Activated CD8-positive, alpha-beta T cell treated with anti-CD3 and anti-CD28 coated beads for 36 hours (primary cell): ENCODE measurements at places on chromosomes 3 and 15. TPM values are rescaled to one million over a fixed set of nuclear protein-coding genes. Genes with fewer than 3 reads are reported as not detected.

Gene HYKK
- 1.6 TPM for total RNA-seq

Gene CISH
- 308 TPM for total RNA-seq

Gene TEX55
- total RNA-seq = not detected

- no peaks in the 10 kb centered on the region for H3K36me3 ChIP-seq
- H3K4me3 ChIP-seq = no peak overlapping the region
- no peaks in the 10 kb centered on the region for H3K27me3 ChIP-seq
- no peak for DNase-seq
- H3K27ac ChIP-seq = no peak overlapping the region
Measured at GRCh38 chr15:32677238-32677750, 35.8 kb downstream of the SCG5 start.

DNA sequence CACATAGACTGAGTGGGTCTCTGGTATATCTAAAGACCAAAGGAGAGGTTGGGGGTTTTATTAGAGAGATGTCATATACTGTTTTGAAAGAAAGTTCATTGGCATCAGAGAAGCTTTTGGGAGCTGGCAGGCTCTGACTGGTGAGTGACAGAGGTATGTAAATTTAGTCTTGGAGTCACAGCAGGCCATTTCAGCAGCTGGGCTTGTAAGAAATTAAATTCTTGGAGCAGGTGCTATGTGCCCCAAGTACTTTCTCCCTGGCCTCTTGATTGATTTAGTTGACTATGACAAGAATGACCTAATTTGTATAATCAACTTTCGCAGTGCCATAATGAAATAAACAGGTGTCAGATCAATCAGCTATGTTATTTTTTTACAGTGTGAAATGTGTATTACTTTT is 47.8 kb upstream of the CDAN1 start:
- DNase-seq = no peak
- no peaks in the 10 kb centered on the region for H3K27me3 ChIP-seq
- H3K4me1 ChIP-seq = no peaks in the 10 kb centered on the region
- H3K4me3 ChIP-seq = no peak overlapping the region
- H3K36me3 ChIP-seq = peaks cover 1% of the 10 kb centered on the region

- peak; percentile 53 for DNase-seq
- no peak overlapping the region for H3K27ac ChIP-seq
- H3K4me1 ChIP-seq = peaks cover 18% of the 10 kb centered on the region
- H3K27me3 ChIP-seq = no peaks in the 10 kb centered on the region
- H3K36me3 ChIP-seq = no peaks in the 10 kb centered on the region
Measured at GRCh38 chr3:18830087-18830486, 318.2 kb upstream of the KCNH8 start.

DNA sequence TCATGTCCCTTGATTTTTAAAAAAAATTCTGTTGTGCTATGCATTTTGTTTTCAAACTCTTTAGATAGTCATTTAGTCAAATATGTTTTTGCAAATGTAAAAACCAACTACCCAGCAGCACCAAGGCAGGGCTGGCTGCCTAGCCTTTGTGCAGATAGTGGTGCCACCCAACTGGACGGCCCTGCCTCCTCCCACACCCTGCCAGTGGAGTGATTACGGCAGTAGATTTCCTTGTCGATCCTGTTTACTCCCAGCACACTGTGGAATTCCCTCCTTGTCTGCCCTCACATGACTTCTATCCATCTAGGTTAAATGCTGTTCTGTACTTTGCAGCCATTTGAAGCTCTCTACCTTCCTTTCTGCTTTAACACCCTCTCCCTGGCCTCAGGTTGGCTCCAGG is 79.4 kb upstream of the PLXNA1 start:
- H3K36me3 ChIP-seq = peaks cover 3% of the 10 kb centered on the region
- no peak for DNase-seq
- no peak overlapping the region for H3K4me3 ChIP-seq
- no peak overlapping the region for H3K27ac ChIP-seq

GRCh38 chr3:190616637-190617036 is 102.8 kb downstream of the IL1RAP start:
- no peak overlapping the region for H3K4me3 ChIP-seq
- H3K27ac ChIP-seq = peak overlapping the region; percentile 86
- peak; percentile 27 for DNase-seq
- peaks cover 41% of the 10 kb centered on the region for H3K36me3 ChIP-seq
- H3K27me3 ChIP-seq = no peaks in the 10 kb centered on the region
